ENCODE measurements at places on chromosomes 5 and 9. TPM values are rescaled to one million over a fixed set of nuclear protein-coding genes. Genes with fewer than 3 reads are reported as not detected.
A peak's percentile ranks its signal among the peaks of the same experiment; 100 is the strongest.

DNA sequence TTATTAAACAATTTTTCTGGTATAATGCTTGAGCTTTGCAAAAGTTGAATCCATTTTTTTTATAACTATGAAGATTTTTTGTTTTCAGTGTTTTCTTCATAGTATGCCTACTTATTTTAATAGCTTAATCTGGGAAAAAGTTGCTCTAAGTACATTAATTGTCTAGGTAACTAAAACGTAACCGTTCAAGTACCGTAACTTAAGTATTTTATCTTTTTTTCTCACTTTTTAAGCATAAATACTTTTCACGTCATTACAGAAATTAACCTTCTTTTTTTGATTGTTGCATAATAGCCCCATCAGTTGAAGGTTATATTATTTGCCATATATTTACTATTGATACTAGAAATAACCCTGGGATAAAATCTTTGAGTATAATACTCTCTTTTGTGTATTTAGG, 15.2 kb downstream of the TNPO1 start:
- no peak for DNase-seq

Gene C9orf50
- total RNA-seq = not detected

- DNase-seq = no peak
Observed at GRCh38 chr9:91315191-91315590, 46.5 kb downstream of the AUH start.

DNA sequence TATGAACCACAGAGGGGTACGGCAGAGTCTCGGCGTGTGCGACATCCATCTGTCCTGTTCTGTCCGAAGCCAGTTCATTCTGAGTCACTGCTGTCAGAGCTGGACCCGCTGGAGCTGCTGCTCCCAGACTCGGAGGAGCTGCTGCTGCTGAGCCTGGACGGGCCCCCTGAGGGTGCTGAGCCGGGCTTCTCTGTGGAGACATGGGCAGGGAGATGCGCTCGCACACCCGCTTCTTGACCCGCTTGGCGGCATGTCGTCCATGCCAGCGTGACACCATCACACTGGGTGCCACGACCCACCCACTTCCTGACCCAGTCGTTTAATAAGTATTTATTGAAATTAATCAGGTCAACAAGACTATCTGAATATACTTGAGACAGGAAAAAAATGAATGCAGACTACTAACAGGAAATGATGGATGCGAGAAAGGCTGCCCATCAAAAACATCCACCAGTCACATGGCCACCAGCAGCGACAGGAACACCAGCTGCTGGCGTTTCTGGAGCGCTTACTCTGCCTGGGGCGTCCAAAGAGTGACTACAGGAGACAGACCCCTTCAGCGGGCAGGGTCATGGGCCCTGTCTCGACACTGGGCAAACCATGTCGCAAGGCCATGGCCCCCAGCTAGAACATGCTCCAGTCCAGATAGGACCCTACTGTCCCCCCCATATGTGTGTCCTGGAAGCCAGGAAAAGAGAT, 8.4 kb downstream of the BRD3OS start:
- DNase-seq = no peak

- DNase-seq = no peak
Observed at GRCh38 chr5:179142434-179143198, 82.4 kb downstream of the ZNF354C start.

DNA sequence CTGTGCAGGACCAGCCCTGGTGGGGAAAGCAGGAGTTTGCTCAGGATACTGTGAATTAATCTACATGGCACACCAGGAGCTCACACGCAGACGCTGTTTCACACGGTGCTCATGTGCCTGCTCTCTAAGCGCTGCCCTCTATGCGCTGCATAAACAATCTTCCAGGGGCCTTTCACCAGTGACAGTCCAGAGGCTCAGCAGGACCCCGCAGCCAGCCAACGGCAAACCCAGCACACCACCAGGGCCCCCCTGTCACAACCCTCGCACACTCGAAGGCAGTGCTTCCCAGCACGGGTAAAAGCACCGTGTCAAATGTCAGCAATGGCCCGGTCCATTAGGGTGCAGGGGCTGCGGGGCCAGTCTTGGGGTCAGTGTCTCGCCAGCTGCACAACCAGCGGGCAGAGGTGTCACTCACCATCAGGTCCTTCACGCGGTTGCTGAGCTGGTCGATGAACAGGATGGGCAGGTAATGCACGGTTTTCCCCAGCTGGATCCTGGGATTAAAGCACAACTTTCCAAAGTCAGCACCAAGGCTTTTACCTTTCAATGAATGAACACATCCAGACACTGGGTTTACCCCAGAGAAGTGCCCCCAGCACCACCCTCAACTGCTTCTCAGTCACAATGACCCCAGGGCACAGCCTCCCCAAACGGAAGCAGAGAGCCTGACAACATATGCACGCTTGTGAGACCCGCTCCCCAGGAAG, 7.3 kb downstream of the CLPTM1L start:
- no peak for DNase-seq

Gene ADAMTSL2
- total RNA-seq = not detected

Gene OR1Q1
- not detected for total RNA-seq

DNA sequence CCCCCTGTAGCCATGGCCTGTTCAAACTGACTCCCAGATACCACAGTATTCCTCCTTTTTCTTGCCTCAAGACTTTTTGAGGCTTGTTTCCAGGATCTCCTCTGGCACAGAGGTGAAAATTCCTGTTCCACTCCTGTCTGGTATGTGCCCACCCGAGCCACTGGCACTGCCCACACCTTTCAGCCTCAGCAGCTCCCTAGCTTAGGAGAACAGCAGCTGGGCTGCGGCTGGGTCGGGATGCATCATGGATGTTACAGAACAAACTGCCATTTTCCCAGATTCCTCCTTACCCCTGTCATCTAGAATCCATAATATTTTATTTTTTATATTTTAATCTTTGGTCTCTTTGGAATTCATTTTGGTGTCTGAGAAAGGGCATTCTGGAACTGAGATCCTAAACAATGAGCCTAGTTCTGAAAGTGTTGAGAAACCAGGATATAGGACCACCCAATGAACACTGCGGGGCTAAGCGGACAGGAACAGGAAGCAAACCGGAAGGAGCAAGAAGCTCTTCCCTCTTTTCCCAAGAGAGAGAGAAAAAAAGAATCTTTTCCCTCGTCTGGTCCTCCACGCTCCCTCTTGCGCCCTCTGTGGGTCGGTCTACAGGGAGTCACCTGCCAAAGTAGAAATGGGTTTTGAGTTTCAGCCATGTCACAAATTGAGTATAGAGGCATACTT, 12.5 kb downstream of the OR2S2 start:
- DNase-seq = peak; percentile 76

GRCh38 chr5:169772688-169773087, 135.6 kb downstream of the DOCK2 start:
- no peak for DNase-seq

DNA sequence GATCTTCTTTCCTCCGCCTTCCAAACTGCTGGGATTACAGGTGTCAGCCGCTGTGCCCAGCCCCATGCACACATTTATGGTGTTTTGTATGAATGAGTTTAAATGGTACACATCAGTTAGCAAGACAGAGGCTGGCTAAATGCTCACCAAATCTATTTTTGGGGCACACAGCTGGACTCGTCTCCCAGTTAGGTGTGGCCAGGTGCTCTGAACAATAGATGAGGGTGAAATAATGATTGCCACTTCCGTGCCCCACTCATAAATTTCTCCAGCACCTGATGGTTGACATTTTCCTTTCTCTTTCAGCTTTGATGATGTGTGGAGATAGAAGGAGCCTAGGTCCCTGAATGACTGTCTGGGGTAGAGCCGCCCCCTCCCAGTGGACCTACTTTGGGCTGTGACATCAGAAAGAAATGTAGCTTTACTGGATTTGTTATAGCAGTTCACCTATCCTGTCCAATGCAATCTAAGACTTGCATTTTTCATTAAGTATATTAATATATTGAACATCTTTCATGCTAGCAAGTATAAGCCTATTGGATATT, 8.6 kb upstream of the RAPGEF1 start:
- DNase-seq = no peak

Gene GFI1B
- total RNA-seq = 0.05 TPM

GRCh38 chr5:32707418-32707997, 3.6 kb upstream of the NPR3 start:
- DNase-seq = peak; percentile 21

GRCh38 chr9:14441976-14442651, 128.2 kb upstream of the NFIB start:
- no peak for DNase-seq

- no peak for DNase-seq
Observed at GRCh38 chr5:160539431-160539830, 117.8 kb downstream of the PTTG1 start.

GRCh38 chr9:69176471-69177171, 2.5 kb downstream of the TJP2 start:
- no peak for DNase-seq

DNA sequence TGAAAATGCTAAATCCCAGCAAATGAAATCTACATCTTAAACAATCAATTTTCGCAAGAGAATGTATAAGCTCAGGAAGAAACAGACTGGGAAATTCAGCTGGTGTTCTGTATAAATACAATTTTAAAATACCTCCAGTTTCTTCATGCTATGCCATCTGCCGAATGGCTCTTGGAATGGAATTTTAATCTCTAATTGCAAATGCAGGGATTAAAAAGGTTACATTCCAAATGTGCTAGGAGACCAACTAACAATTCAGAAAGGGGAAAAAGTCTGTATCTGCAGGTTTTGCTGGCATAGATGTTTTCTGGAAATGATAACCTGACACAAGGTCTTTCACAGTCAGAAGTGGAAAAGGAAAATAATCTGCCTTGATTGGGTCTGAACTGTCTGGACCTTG, 379.7 kb downstream of the MAT2B start:
- DNase-seq = no peak

- DNase-seq = no peak
Observed at GRCh38 chr5:74457876-74458275, 182.7 kb downstream of the ENC1 start.

GRCh38 chr9:128457207-128457606, 1.4 kb downstream of the ODF2 start:
- DNase-seq = no peak

- no peak for DNase-seq
Observed at GRCh38 chr5:59187857-59188256, 605.0 kb downstream of the RAB3C start.

Gene RFESD
- 1.7 TPM for total RNA-seq

Gene SLC45A2
- not detected for total RNA-seq

DNA sequence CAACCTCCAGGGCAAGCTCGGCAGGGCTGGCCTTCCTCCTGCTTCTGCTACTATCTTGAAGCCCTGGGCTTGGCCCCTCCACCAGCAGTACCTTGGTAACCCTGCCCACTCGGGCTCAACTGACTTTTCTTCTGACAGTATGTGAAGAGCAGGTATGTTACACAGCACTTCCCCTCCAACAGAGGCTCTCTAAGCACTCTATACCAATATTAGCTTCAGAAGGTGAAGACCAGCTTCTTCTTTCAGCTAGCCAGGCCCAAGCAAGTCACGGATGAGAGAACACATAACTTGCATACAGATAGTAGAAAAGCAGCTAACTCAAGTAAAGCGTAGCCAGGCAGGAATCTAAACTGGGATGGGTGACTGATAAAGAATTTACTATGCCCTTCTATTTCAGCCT, 64.3 kb downstream of the FEM1C start:
- no peak for DNase-seq

GRCh38 chr5:150043657-150044328, 42.6 kb downstream of the CSF1R start:
- no peak for DNase-seq

DNA sequence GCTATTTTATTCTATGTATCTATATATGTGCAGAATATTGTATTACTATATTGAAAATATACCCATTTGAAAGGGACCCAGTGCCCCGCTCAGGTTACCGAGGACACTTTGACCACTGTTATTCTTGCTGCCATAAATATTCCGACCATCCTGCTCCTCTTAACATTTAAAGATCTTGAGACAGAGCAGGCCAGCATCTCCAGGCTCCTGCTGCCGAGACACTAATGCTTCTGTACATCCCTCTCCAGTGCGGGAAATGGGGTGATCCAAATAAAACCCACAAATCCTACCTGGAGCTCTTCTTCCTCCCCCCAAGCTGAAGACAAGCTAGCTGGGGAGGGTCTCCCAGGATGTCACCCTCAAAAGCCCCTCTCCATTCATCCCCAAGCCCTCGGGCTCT, 3.9 kb downstream of the SH3PXD2B start:
- no peak for DNase-seq

DNA sequence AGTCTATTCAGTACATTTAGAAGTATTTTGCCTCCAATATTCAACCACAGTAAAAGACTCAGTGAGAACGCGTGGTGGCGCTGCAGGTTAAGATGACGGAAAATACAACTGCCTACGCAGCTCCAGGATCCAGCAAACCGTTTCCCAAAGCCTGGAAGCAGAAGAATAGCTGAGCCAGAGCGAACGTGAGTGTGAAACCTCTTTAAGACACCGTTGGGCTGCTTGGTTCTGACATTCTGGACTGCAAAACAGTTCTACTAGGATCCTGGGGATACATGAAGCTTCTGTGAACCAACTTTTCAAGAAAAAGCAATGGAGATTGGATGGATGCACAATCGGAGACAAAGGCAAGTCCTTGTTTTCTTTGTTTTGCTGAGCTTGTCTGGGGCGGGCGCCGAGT, at the start of gene PCDHB16:
Gene PCDHB16 (plus strand): TSS at position 140 of the 400 bp plus-strand sequence. CDS start 173 bp downstream, at position 313.
- DNase-seq = peak; percentile 71

Gene LRRC19
- total RNA-seq = not detected

DNA sequence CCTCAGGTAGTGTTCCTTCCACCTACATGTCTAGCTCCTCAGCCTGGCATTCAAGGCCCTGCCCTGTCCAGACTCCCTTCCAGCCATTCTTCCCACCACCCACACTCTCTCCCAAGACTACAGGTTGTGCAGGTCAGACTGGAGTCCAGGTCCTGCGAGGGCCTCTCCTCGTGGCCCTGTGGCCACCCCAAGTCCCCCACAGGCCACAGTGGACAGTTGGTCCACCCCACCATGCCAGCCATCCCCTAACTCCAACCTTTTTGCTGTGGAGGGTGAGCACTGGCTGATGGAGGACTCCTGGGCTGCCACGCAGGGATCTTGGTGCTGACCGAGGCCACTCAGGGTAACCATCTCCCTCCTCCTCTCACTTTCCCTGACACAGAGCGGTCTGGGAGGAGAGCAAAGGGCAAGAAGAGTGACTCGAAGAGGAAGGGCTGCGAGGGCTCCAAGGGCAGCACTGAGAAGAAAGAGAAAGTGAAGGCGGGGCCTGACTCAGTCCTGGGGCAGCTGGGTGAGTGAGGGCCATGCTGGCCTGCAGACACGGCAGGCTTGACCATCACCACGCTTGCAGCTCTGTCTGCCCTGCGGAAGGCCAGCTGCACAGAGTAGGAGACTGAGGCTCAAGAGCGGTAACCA, 51.0 kb downstream of the JADE2 start:
- no peak for DNase-seq

DNA sequence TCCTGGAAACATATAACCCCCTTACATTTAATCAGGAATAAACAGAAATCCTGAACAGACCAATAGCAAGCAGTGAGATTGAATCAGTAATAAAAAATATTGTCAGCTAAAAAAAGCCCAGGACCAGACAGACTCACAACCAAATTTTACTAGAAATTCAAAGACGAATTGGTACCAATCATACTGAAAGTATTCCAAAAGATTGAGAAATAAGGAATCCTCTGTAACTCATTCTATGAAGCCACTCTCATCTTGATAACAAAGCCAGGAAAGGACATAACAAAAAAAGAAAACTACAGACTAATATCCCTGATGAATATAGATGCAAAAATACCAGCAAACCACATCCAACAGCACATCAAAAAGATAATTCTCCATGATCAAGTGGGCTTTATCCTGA, 714.0 kb downstream of the SEMA5A start:
- no peak for DNase-seq

Gene CCNJL
- 12.9 TPM for total RNA-seq

GRCh38 chr9:128891321-128892220, 9.6 kb downstream of the LRRC8A start:
- no peak for DNase-seq

Gene CDH9
- total RNA-seq = not detected

GRCh38 chr9:134658378-134658955, 16.9 kb downstream of the COL5A1 start:
- no peak for DNase-seq

Gene ALDH1B1
- total RNA-seq = 10.4 TPM

All from SJSA1 (cell line).